ENCODE measurements at places on chromosomes 12 and 14. TPM values are rescaled to one million over a fixed set of nuclear protein-coding genes. Genes with fewer than 3 reads are reported as not detected.

Gene HOXC4
- polyA plus RNA-seq, result 2.3 TPM

Gene CMKLR1
- polyA plus RNA-seq, result 0.64 TPM

Gene CFAP54
- 0.13 TPM for polyA plus RNA-seq

Gene USP5
- 33.2 TPM for polyA plus RNA-seq

Gene DPF3
- 6.0 TPM for polyA plus RNA-seq

Gene MYG1
- polyA plus RNA-seq, result 50.4 TPM

Gene B4GALNT3
- polyA plus RNA-seq, result 0.89 TPM

Gene DDN
- not detected for polyA plus RNA-seq

Gene KERA
- polyA plus RNA-seq, result not detected

Gene CARMIL3
- polyA plus RNA-seq, result 0.35 TPM

Gene AKAP3
- polyA plus RNA-seq, result 2.7 TPM

Gene JKAMP
- 40.9 TPM for polyA plus RNA-seq

Gene VRTN
- not detected for polyA plus RNA-seq

Gene FSCB
- not detected for polyA plus RNA-seq

Gene PRPF39
- 18.1 TPM for polyA plus RNA-seq

Gene CCDC197
- polyA plus RNA-seq, result not detected

Gene PPFIBP1
- 2.2 TPM for polyA plus RNA-seq

Gene FIGNL2
- polyA plus RNA-seq, result not detected

Gene ASB2
- 3.8 TPM for polyA plus RNA-seq

Gene LMNTD1
- not detected for polyA plus RNA-seq

Gene OLR1
- not detected for polyA plus RNA-seq

Gene RFX4
- polyA plus RNA-seq, result not detected

Gene USP15
- polyA plus RNA-seq, result 70.6 TPM

Gene NGB
- polyA plus RNA-seq, result not detected

Gene MAPK1IP1L
- 119 TPM for polyA plus RNA-seq

Gene LMO3
- polyA plus RNA-seq, result not detected

Gene RASSF9
- polyA plus RNA-seq, result not detected

Gene LRIG3
- not detected for polyA plus RNA-seq

Gene BLTP3B
- 20.5 TPM for polyA plus RNA-seq

Gene ANG
- 9.9 TPM for polyA plus RNA-seq

Gene MGP
- not detected for polyA plus RNA-seq

Gene LIN7A
- polyA plus RNA-seq, result not detected

Gene NPFF
- not detected for polyA plus RNA-seq

Gene SLC6A12
- polyA plus RNA-seq, result not detected

Gene SLC25A21
- polyA plus RNA-seq, result not detected

Gene HAL
- not detected for polyA plus RNA-seq

Gene GPR65
- 12.1 TPM for polyA plus RNA-seq

All from IgD-negative memory B cell (primary cell).